ENCODE measurements at places on chromosomes 13 and 19.

DNA sequence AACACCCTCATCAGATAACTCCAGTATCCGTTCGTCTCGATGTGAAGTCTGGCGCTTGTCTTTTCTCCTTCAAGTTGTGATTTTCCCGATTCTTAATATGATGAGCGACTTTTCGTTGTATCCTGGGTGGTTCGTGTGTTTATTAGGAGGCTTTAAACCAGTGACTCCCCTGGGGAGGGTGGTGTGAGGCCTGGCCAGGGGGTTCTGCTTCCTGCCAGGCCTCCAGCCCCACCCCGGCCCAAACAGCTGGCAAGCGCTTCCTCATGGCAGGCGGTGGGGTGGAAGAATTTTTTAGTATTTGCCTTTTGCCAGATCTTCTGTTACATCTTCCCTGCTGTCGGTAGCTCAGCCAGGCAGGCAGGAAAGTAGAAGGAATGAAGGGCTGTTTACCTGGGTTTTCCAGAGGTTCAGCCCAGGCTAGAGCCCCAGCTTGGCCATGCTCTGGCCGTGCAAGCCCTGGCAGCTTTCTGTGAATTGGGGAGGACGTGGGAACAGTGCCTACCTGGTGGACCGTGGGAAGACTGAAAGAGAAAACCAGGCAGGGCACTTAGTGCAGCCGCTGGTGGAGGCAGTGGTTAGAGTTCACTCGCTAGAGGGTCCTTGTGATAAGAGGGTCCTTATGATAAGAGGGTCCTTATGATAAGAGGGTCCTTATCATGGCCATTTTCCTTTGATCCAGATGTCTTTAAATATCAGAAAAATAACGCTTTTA is 37.7 kb upstream of the DCUN1D2 start:
- no peak for DNase-seq

GRCh38 chr19:46533078-46533620 is 37.5 kb upstream of the PNMA8B start:
- no peak for DNase-seq

- no peak for DNase-seq
These were observed 1.3 kb downstream of the CLDN10 start for GRCh38 chr13:95553581-95554385.

GRCh38 chr13:101417043-101417406 is 717 bp upstream of the NALCN start:
- DNase-seq = no peak

GRCh38 chr13:100473087-100473486 is 115.5 kb downstream of the GGACT start:
- DNase-seq = no peak

DNA sequence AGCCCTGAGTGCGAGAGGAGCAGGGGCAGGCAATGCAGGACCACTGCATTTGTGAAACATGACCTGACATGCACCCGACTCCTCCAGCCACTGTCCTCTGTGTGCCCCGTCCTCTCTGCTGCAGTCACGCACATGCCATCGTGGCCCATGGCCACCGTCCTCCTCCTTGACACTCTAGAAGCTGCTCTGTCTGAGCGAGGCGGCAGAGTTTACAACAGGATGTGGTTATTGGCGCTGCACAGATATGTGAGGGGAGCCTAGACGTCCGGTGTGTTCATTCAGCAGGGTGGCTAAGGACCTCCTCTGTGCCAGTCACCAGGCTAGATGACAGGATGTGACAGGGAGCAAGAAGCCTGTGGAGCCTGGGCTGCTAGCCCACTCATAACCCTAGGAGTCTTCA is 277.8 kb downstream of the FOXO1 start:
- peak; percentile 55 for DNase-seq

GRCh38 chr19:3365093-3365835 is 1.1 kb upstream of the NFIC start:
- DNase-seq = no peak

DNA sequence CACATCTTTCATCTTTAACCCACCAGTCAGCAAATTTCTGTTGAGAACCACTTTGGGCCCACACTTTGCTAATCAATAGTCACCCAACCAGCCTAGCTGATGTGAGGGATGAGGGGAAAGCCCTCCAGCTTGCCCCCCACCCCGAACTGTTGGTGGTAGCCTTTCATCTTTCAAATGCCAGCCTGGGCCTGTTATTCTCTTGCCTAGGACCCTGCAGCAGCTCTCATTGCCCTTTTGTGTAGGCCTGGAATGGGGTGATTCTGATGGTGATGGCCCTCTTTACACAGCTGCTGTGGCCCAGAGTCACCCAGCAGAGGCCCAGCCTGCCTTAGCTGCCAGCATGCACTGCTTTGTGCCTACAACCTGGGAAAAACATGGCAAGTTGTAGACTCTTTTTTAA is 294.5 kb downstream of the SLC7A1 start:
- DNase-seq = no peak

DNA sequence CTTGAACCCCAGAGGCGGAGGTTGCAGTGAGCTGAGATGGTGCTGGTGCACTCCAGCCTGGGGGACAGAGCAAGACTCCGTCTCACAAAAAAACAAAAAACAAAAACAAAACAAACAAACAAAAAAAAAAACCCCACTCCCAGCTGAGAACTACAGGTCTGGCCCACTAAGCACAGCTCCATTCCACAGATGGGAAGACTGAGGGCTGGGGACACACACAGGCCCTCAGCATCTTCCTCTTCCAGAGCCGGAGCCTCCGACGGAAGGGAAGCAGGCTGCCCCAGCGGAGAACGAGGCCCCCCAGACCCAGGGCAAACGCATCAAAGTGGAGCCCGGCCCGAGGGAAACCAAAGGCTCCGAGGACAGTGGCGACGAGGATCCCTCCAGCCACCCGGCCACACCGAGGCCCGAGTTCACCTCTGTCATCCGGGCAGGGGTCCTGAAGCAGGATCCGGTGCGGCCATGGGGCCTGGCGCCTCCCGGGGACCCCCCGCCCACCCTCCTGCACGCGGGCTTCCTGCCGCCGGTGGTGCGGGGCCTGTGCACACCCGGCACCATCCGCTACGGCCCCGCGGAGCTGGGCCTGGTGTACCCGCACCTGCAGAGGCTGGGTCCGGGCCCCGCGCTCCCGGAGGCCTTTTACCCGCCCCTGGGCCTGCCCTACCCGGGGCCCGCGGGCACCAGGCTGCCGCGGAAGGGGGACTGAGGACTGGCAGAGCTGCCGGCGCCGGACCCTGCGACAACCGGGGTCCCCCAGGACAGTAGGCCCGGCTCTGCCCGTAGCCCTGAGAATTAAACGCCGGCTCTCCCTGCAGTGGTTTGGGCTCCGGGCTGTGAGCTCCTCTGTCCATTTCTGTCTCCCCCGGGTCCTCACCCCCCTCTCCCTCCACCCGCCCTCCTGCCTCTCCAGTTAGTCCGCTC is 3.2 kb downstream of the TMEM160 start:
- DNase-seq = no peak

DNA sequence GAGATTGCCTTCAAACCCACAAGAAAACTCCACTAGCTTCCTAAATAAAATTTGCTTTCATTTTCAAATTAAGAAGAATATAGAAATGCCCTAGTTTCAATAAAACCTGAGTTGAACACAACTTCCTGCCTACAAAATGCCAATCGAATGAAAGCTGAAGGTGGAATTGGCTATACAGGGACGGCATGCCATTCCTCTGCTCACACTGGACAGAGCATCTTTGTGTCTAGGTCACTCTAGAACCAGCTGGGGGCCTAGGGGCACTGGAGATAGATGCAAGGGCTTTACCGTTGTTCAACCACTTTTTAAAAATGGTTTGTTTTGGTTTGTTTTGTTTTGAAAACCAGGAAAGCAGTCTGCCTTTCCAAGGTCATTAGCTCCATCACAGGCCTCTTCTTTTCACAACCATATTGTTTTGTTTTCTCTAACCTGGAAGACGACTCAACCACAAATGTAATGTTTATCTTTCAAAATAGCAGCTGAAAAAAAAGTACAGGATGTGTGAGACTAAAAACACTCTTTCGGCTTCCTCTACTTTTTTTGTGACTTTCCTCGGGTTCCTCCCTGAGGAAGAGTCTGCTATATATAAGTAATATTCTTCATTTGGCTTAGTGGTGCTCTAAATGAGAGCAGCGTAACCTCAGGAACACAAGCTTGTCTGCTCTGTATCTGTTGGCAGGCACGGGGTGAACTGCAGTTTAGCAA is 11.9 kb upstream of the ITM2B start:
- no peak for DNase-seq

GRCh38 chr19:19636573-19637185 is 6.8 kb downstream of the GMIP start:
- no peak for DNase-seq

- no peak for DNase-seq
These were observed 16.4 kb upstream of the EMP3 start for GRCh38 chr19:48308631-48309586.

DNA sequence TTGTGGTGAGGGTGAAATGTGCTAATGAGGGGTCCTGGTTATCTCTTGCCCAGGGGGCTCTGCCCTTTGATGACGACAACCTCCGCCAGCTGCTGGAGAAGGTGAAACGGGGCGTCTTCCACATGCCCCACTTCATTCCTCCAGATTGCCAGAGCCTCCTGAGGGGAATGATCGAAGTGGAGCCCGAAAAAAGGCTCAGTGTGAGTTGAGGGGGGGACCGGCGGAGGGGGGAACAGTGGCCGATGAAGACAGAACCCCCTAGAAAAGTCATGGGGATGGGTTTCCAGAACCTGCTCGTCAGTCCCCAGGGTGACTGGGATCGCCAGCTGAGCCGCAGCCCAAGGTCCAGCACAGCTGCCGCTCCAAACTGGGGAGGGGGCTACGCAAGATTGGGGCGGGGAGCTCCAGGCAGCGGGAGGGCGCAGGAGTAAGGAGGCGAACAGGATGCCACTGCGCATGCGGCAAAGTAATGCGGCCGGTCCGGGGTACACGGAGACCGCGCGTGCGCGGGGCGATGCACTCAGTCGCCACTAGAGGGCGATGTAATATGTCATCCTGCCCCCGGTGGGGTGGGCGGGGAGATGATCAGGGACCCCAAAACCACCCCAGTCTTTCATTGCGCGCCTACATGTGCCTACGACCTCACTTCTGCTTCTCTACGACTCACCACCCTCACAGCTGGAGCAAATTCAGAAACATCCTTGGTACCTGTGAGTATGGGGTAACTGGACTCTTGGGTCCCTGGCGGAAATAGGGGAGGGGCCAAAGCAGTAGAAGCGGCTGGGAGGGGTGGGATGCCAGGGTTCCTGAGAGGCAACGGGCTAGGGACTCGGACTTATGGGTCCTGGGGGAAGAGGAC is 17.9 kb downstream of the BRSK1 start:
- DNase-seq = peak; percentile 93

GRCh38 chr13:51003642-51004041 is 94.1 kb downstream of the RNASEH2B start:
- no peak for DNase-seq

DNA sequence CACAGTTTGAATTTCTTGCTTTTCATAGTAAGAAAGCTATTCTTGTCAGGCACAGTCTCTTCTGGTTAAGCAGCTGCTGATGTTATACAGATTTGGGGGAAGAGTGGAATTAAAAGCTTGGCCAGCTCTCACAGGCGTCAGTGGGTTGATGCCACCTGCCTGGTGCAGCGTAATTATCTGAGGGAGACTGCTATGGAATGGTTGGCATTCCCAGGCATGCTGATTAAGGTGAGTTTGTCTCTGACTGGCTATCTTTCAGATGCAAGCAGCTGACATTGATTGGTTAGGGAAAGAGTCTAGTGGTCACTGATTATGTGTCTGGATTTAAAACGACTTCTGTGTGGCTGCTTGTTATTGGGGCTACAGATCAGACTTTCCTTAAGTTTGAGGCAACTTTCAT is 948.4 kb downstream of the UQCRFS1 start:
- no peak for DNase-seq

- DNase-seq = no peak
These were observed 1.9 kb downstream of the IFNL1 start for GRCh38 chr19:39297931-39298634.

DNA sequence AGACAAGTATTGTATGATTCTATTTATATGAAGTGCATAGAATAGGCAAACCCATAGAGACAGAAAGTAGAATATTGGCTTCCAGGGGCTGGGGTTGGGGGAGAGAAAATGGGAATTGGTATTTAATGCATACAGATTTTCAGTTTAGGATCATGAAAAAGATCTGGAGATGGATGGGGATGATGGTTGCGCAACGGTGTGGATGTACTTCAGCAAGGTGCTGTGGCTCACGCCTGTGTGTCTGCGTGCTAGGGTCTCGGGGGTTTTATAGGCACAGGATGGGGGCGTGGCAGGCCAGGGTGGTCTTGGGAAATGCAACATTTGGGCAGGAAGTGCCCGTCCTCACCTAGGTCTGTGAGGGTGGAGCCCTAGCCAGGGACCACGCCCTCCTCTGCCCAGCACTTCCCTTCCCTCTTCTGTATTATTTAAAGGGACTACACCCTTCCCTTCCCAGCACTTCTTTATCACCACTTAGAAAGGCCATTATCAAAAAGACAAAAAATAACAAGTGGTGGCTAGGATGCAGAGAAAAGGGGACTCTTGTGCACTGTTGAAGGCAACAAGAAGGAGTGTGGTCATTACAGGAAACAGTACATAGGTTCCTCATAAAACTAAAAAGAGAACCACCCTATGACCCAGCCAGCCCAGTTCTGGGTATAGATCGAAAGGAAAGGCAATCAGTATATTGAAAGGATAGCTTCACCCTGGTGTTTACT is 29.0 kb downstream of the LILRB4 start:
- DNase-seq = no peak

GRCh38 chr13:45120967-45121831 is 889 bp downstream of the GTF2F2 start:
- DNase-seq = no peak

DNA sequence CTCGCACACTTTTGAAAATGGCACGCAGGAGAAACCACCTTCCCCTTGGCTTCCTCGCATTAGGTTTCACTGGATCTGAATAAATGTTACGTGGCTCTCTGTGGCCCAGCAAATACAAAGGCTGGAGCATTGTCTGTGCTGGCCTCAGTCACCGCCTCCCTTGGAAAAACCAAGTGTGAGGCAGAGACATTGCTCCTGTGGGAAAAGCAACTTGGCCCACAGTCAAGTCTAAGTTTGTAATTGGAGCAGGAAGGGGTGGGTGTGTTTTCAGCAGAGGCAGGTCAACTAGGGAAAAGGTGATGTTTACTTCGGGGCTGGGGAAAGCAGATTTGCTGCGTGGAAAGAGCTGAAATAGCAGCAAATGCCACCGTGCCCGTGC is 101.6 kb downstream of the IRS2 start:
- DNase-seq = no peak

- no peak for DNase-seq
These were observed 113.7 kb downstream of the VWA8 start for GRCh38 chr13:41847216-41847615.

GRCh38 chr19:45074744-45075300 is 1.5 kb downstream of the ZNF296 start:
- no peak for DNase-seq

GRCh38 chr19:48815870-48816501 is 5.2 kb upstream of the BCAT2 start:
- DNase-seq = no peak

DNA sequence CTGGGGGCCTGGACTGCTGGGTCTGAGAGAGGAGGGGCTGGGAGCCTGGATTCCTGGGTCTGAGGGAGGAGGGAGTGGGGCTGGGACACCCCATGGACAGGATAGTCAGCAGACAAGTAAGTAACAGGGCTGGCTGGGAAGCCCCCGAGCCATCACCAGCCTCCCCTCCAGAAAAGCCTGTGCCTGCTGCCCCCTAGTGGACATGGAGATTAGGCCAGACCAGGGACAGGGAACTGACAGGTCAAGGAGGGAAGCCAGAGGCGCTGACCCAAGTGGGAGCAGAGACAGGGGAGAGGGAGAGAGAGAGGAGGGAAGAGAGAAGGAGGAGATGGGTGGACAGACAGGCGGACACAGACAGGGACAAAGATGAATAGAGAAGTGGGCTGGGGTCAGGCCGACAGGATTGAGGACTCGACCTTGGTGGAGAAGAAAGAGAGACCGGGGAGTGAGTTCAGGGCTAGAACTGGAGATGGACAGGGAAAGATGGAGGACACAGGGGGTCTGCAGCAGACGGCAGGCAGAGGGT is 6.7 kb upstream of the ERFL start:
- DNase-seq = peak; percentile 61

All from activated CD8-positive, alpha-beta memory T cell treated with anti-CD3 and anti-CD28 coated beads for 1 hour (primary cell).